ENCODE measurements at places on chromosomes 7 and 10. TPM values are rescaled to one million over a fixed set of nuclear protein-coding genes. Genes with fewer than 3 reads are reported as not detected.

DNA sequence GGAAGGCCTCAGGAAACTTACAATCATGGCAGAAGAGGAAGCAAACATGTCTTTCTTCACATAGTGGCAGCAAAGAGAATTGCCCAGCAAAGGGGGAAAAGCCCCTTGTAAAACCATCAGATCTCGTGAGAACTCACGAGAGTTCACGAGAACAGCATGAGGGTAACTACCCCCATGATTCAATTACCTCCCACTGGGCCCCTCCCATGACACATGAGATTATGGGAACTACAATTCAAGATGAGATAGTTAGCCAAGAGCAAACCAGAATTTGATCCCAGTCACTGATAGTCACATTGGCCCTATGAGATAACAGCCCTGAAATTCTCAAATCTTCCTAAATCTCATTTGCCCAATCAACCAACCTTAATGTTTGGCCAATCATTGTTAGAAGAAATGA, 18.2 kb upstream of the ITPRID1 start:
- no peaks in the 10 kb centered on the region for H3K4me1 ChIP-seq
- no peaks in the 10 kb centered on the region for H3K36me3 ChIP-seq

DNA sequence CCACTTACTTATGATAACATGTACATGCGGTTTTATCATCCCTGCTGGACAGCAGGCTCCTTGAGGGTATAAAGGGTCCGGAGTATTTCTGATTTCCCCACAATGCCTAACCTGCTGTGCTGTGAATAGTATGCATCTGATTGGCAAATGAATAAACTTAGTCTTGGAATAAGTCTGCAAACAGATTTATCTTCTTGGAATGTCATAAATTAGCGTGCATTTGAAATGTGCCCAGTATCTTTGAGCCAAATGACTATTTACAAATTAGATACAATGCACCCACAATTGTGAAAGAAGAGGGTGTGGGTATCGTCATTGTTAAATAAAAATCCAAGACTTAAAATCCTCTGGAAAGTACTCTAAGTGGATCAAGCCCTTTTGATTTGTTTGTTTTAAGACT, 106.0 kb downstream of the OSBPL3 start:
- no peak overlapping the region for H3K27ac ChIP-seq
- H3K36me3 ChIP-seq, result peaks cover 23% of the 10 kb centered on the region
- H3K4me1 ChIP-seq, result no peaks in the 10 kb centered on the region
- no peak for DNase-seq

DNA sequence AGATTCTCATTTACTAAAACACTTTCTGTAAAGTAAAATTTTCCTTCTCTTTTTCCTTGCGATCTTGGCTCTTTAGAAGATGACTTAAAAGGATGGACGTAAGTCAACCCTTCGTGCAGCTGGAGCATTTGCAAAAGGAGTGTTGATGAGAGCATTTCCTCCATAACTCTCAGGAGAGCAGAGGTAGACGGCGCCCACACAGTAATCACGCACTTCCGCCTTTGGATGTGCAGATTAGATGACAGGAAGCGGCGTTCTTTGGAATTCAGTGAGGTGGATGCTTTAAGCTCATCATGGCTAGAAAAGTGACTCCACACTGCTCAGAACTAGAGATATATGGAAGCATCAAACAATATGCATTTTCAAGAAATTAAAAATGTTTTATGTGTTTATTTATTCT, 43.0 kb upstream of the NPS start:
- no peaks in the 10 kb centered on the region for H3K36me3 ChIP-seq
- H3K27ac ChIP-seq, result no peak overlapping the region
- no peaks in the 10 kb centered on the region for H3K4me1 ChIP-seq
- no peak for DNase-seq
- no peak overlapping the region for H3K4me3 ChIP-seq

GRCh38 chr7:100678291-100678984, 4.9 kb downstream of the GNB2 start:
- DNase-seq, result peak; percentile 42
- H3K27ac ChIP-seq, result no peak overlapping the region
- H3K4me1 ChIP-seq, result peaks cover 91% of the 10 kb centered on the region
- H3K27me3 ChIP-seq, result no peaks in the 10 kb centered on the region
- no peak overlapping the region for H3K4me3 ChIP-seq
- peaks cover 72% of the 10 kb centered on the region for H3K36me3 ChIP-seq

DNA sequence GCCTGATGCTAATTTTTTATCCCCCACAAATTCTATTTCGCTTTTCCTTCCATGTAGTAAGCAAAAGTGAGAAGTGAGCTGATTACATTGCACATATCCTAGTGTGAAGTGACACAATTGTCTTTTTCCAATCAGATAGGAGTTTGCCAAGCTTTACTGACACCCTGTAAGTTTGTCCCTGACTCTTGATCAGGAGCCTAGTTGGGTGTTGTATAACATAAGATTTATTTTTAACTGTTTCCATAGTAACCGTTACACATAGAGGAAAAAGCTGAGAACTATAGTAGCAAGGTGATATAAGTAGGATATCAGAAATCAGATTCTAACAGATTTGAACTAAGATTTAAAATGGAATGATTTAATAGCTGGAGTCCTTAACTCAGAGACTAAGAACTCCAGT, 31.2 kb downstream of the EXOC4 start:
- no peak overlapping the region for H3K27ac ChIP-seq
- no peaks in the 10 kb centered on the region for H3K27me3 ChIP-seq
- DNase-seq, result no peak
- no peak overlapping the region for H3K4me3 ChIP-seq

- no peak for DNase-seq
- H3K27ac ChIP-seq, result no peak overlapping the region
- H3K4me1 ChIP-seq, result no peaks in the 10 kb centered on the region
- H3K4me3 ChIP-seq, result no peak overlapping the region
Measured at GRCh38 chr7:46349490-46349889, 428.4 kb upstream of the IGFBP3 start.

DNA sequence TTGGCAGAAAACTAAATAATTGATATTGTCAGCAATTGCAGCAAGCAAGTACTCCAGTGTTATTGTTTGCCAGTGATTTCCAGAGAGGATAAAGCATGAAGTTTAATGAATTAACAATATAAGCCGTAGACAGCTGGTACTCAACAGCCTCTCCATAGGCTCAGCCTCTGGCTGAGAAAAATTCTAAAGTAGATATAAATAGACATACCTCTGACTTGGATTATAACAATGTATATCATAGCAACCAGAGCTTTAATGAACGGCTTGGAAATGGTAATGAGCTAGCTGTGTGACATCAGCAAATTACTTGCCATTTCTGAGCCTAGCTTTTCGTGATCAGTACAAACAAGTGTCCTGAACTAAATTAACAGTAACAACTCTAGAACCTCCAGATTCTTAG, 1055.4 kb upstream of the AUTS2 start:
- no peaks in the 10 kb centered on the region for H3K36me3 ChIP-seq
- DNase-seq, result no peak
- no peaks in the 10 kb centered on the region for H3K4me1 ChIP-seq
- H3K27ac ChIP-seq, result no peak overlapping the region

DNA sequence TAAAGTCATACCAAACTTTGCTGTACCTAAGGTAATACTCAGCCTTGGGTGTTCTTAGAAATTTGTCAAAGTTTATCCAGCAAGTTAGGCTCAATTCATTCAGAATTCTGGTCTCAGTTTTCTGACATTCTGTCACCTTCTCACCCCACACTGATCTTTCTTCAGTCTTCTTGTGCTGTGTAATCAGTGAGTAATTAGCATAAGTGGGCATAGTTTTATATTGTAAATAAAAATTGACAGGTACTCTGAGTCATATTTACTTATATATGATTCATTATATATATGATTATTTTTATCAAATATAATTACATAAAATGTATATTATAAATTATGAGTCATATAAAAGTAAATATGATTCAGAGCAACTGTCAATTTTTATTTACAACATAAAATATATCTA, 170.9 kb upstream of the MAGI2 start:
- H3K4me1 ChIP-seq, result no peaks in the 10 kb centered on the region
- no peak overlapping the region for H3K4me3 ChIP-seq
- H3K36me3 ChIP-seq, result no peaks in the 10 kb centered on the region
- no peaks in the 10 kb centered on the region for H3K27me3 ChIP-seq
- no peak for DNase-seq
- H3K27ac ChIP-seq, result no peak overlapping the region

DNA sequence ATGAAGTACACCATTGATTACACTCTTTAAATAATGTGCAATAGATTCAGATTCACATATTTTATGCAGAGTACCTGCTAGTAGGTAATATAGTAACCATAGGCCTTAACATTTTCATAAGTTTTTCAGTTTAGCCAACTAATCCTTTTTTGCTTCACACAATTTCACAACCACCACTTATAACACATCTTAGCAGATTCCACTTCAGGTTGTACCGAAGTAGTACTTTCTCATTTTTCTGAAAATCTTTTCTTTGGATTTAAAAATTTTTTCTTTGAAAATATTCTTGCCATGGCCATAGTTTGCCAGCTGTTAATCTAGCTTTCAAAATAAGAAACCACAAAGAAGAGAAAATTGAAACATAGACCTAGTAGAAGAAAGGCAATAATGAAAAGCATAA, 203.1 kb downstream of the MGMT start:
- H3K4me1 ChIP-seq, result no peaks in the 10 kb centered on the region
- no peaks in the 10 kb centered on the region for H3K36me3 ChIP-seq

DNA sequence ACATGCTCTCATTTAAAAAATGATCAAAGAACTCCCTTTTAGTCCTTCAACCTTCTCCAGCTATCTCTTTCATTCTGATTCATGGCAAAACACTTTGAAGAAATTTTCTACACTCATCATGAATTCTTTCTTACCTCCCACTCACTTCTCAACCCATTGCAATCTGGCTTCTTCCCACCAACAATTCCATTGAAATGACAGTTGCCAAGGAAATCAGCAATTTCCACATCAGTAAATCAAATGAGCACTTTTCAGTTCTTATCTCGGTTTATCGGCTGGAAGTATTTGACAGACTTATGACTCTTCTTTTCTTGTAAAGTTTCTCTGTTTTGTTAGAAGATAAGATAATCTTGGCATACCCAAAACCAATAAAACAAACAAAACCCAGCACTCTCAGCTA, 99.1 kb upstream of the CACNA2D1 start:
- H3K27ac ChIP-seq, result no peak overlapping the region
- H3K4me1 ChIP-seq, result no peaks in the 10 kb centered on the region

GRCh38 chr10:34798654-34799053, 16.4 kb downstream of the PARD3 start:
- no peak overlapping the region for H3K27ac ChIP-seq
- H3K36me3 ChIP-seq, result no peaks in the 10 kb centered on the region
- DNase-seq, result no peak
- H3K4me3 ChIP-seq, result no peak overlapping the region
- H3K4me1 ChIP-seq, result no peaks in the 10 kb centered on the region
- no peaks in the 10 kb centered on the region for H3K27me3 ChIP-seq

DNA sequence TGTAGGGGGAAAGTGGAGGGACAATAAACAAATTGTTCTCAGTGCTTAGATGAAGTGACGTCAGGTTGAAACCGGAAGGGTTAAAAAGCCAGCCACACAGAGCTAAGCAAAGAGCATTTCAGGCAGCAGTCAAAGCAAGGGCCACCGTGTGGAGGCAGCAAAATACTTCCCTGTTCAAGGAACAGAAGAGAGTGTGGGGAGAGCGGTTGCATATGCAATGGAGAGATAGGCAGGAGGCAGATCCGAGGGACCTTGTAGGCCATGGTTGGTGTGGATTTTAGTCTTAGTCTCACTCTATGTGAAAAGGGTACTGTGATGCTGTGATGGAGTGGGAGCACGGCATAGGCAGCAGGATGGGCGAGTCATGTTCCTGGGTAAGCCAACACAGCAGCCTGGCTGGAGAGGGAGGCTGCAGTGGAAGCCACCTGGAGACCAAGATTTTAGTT, 3.8 kb upstream of the STN1 start:
- no peaks in the 10 kb centered on the region for H3K27me3 ChIP-seq
- H3K36me3 ChIP-seq, result no peaks in the 10 kb centered on the region
- peak; percentile 70 for DNase-seq

DNA sequence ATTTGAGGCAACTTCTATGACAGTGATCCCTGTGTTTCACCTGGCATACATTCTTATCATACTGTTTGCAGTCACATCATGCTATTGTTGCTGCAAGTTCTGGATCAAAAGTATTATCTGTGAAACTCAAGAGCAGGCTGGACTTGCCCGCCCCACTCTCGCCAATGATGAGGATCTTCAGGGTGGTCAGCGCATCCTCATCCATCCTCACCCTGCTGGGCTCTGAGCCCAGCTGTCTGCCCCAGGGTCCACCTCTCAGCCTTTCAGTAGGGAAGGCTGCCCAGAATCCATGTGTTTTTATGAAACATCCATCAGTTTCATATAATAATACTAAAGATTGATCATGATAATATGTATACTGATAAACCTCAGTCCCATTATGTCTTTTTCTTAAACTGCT, 55.4 kb upstream of the KIF5B start:
- no peak for DNase-seq
- H3K4me3 ChIP-seq, result no peak overlapping the region
- H3K27ac ChIP-seq, result no peak overlapping the region
- peaks cover 27% of the 10 kb centered on the region for H3K27me3 ChIP-seq
- H3K36me3 ChIP-seq, result no peaks in the 10 kb centered on the region
- H3K4me1 ChIP-seq, result no peaks in the 10 kb centered on the region

DNA sequence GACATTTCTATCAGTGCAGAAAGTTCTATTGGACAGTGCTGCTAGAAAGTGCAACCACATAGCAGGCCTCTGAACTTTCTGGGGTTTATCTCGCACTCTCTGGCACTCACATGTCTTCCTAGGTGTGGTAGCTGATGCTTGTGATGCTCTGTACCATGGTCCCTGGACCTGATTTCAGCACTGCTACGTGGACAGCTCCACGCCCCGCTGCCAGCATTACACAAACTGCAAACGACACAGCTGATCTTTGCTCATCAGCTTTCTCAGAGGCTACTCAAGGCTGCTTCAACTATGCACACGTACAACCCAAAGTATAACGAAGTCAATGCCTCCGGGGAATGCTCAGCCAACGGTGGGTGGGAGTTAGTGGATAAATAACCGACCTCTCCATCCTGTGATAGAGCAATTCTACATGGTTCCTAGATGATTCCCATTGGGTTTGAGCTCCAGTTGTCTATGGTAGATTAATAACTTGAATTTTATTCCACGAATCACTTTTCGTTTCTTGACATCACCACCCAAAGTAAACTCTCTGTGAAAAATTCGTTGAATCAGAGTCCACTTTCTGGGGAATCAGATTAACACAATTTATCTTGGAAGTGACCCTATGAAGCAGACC, 302.5 kb downstream of the ACTR3B start:
- no peaks in the 10 kb centered on the region for H3K36me3 ChIP-seq
- H3K27ac ChIP-seq, result no peak overlapping the region
- H3K4me3 ChIP-seq, result no peak overlapping the region

The IFIT1B gene
- total RNA-seq, result not detected

The ITGA8 gene
- total RNA-seq, result not detected

The EPHA1 gene
- total RNA-seq, result 0.25 TPM

The FAM13C gene
- total RNA-seq, result not detected

The SEMA3D gene
- 0.11 TPM for total RNA-seq

The ODAD2 gene
- total RNA-seq, result not detected

The STEAP1B gene
- 22.0 TPM for total RNA-seq

Data from K562 (cell line).